CD4-positive, CD25-positive, alpha-beta regulatory T cell (primary cell): ENCODE measurements at places on chromosomes 3 and 15. TPM values are rescaled to one million over a fixed set of nuclear protein-coding genes. Genes with fewer than 3 reads are reported as not detected.

The ERICH6 gene
- not detected for polyA plus RNA-seq

The TMEM158 gene
- polyA plus RNA-seq: not detected

The ITGA11 gene
- polyA plus RNA-seq: not detected

The CELSR3 gene
- polyA plus RNA-seq: 0.39 TPM

The KPNA1 gene
- 42.6 TPM for polyA plus RNA-seq

The CLDND1 gene
- polyA plus RNA-seq: 320 TPM

The PP2D1 gene
- polyA plus RNA-seq: 0.23 TPM

The FBXO45 gene
- polyA plus RNA-seq: 5.6 TPM

The IL17RC gene
- polyA plus RNA-seq: 5.6 TPM

The CYP8B1 gene
- polyA plus RNA-seq: not detected

The EEF1AKMT4 gene
- polyA plus RNA-seq: 6.1 TPM

The CCDC39 gene
- polyA plus RNA-seq: not detected

The CCR3 gene
- polyA plus RNA-seq: 14.4 TPM

The INSYN1 gene
- polyA plus RNA-seq: not detected

The KNG1 gene
- not detected for polyA plus RNA-seq

The USP50 gene
- not detected for polyA plus RNA-seq

The ZNF860 gene
- polyA plus RNA-seq: not detected

The IFRD2 gene
- 40.6 TPM for polyA plus RNA-seq
